ENCODE measurements at places on chromosomes 16 and 17.

DNA sequence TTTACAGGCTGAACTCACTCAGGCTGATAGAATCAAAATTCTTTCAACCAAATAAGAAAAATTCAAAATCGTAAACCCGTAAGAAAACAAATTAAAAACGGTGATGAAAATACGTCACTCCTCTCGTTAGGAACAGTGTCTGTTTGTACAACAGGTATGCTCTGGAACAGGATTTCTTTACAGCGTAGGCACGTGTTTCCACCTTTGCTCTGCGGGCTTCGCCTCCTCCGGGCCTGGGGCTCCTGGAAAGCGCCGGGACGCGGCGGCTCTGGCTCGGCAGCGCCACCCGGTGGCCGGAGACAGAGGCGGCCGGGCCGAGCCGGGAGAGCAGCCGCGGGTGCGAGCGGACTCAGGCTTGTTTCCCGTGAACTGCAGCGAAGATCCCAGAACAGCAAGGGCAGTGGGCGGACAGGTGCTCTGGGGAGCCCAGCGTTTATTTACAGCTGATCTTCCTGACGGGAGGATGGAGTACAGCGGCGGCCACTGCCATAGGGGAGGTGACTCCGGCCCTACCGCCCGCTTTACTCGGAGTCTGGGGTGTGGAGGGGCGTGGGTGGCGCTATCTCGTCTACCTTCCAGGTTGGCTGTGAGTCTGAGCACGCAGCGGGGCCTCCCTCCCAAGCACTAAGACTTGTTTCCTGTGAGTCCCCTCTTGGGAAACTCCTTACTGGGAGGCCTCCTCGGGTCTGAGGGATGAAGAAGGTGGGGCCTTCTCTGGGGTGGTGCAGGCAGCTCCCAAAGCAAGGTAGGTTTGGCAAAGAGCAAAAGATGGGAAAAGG lies 40.5 kb upstream of the ATP2A3 start:
- DNase-seq = peak; percentile 91

GRCh38 chr16:12142157-12142556 lies 165.6 kb downstream of the SNX29 start:
- DNase-seq = no peak

- DNase-seq = no peak
Measured at GRCh38 chr16:85588562-85589503, 24.3 kb upstream of the GSE1 start.

DNA sequence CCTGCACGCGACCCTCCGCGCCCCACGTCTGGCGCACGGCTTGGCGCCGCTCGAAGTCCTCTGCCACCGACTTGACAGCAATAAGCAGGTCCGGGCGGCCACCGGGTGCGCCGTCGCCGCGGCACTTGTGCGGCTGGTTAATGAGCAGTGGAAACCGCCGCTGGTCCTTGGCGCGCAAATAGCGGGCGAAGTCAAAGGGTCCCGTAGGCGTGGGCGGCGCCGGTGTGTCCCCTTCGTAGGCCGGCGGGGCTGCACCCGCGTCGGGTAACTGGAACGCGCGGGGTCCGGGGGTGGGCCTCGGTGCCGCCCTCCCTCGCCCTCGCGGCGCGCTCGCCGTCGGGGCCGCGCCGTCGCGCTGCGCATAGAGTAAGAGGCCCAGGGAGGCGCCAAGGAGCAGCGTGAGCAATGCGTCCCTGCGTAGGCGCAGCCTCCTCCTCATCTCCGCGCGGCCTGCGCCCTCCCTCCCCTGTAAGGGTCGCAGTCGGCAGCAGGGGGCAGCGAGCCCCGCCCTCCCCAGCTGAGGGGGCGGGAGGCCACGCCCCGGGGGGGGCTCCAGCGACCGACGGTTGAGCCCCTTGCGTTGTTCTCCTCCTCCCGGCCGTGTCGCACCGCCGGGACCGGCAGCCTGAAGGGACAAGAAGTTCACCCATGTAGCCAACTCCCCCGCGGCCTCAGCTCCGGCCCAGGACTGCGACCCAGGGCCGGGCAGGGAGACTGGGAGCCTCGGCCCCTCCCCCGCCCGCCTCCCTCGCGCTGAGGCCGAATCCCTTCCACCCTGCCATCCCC lies 558 bp downstream of the B3GNT9 start:
- peak; percentile 91 for DNase-seq

DNA sequence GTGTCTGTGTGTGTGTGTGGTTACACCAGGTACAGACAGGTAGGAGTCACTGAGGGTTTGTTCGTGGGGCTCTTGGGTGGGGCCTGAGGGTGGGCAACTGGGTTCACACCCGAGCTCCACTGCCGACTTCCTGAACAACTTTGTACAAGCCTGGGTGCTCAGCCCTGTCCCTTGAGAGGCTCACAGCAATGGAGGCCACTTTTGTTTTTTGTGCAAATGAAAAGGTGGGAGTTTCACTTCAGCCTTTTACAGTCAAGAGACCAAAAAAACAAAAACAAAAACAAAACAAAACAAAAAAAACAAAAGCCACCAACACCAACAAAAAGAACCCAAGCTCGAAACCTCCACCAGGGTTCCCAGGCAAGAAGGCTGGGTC lies 2.4 kb downstream of the RHBDF2 start:
- peak; percentile 71 for DNase-seq

DNA sequence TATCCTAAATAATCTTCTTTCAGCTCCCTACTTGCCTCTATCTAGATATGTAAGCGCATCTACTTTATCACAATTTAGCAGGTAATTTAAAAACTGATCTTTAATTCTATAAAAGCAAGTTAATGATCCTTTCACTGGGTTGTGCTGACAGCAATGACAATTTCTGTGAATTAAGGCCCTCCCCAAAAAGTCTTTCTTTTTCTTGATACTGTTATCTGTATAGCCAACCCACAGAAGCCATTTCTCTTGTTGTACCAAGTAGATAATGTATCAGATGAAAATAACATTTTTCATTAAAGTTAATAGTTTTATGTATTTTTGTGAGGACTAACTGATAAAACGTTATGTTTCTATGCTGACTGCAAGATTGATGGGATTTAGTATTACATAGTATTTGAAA lies 3.8 kb downstream of the ZPBP2 start:
- no peak for DNase-seq

DNA sequence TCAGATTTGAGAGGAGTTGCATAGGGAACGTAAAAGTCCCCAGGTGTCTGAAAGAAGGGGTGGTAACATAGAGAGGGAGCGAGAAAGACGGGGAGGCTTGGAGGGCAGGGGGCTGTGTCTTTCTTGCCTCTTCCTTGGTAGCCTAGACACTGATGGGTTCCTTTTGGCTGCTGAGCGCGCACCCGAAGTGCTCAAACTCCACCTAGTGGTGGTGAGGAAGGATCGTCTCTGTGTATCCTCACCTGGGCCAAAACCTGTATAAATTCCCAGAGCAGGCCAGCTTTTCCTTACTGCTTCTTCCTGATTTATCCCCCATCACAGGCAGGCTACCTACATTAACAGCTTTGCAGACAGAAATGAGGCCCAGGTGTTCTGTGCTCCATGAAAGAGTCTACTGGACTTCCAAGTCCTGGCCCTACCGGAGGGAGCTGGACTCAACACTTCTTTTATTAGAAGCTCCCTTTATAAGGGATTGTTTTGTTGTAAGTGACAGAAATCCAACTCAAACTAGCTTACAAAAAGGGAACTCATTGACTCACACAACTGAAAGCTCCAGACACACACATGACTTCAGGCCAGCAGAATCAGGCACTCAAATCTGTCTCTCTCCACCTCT lies 5.5 kb upstream of the SLC25A35 start:
- peak; percentile 86 for DNase-seq

DNA sequence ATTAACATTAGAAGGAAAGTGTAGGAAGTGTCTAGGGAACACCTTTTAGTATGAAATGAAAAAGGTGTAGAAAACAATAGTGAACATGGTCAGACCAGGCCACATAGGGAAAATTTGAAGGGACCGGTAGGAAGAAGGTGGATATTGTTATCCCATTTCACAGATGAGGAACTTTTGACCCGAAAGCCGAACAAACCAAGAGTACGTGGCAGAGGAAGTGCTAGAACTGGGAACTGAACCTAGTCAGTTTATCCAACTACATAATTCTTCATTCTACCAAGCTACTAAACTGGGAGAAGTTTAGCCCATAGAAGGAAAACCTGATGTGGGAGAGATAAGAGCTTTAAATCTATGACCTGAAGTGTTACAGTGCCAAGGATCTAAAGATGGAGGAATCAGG lies 43.2 kb downstream of the YPEL2 start:
- DNase-seq = no peak

- no peak for DNase-seq
Measured at GRCh38 chr16:71956486-71956885, 43.7 kb downstream of the PKD1L3 start.

- no peak for DNase-seq
Measured at GRCh38 chr16:50466170-50466569, 82.0 kb upstream of the NKD1 start.

DNA sequence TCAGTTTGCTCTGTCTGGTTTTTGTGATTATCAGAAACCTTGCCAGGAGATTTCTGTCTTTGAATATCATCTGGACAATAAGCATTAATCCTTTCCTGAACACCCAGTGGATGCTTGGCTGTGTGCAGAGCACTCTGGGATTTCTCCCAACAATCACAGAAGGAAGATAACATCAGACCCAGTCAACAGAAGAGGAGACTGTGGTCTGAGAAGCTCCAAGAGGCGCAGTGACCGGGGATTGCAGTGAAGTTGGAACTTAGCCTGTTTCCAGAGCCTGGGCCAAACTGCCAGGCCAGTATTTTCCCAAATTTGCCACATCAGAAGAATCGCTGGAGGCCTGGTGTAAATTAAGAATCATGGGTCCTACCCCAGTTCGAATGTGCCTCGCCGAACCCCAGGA lies 264.7 kb downstream of the C16orf95 start:
- DNase-seq = no peak

Data from GM20000 (cell line).